T-helper 2 cell (primary cell): ENCODE measurements at places on chromosomes 11 and 22.

GRCh38 chr11:128165572-128165971 lies 421.8 kb downstream of the ETS1 start:
- no peak for DNase-seq

DNA sequence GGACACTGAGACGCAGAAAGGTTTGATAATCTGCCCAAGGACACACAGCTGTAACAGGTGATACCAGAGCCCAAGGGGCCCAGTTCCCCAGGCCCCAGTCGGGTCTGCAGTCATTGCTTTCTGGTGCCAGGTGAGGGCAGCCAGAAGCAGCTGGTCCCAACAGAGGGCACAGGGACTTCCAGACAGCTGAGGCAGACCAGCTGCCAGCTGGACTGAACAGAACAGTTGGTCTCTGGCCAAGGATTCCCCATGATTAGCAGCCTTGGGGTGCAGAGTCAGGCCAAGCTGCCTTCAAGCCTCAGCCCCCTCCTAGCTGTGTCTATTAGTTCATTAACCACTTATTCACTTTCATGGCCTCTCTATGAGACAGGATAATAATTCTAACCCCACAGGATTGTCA lies 105.6 kb downstream of the RRAS2 start:
- no peak for DNase-seq

DNA sequence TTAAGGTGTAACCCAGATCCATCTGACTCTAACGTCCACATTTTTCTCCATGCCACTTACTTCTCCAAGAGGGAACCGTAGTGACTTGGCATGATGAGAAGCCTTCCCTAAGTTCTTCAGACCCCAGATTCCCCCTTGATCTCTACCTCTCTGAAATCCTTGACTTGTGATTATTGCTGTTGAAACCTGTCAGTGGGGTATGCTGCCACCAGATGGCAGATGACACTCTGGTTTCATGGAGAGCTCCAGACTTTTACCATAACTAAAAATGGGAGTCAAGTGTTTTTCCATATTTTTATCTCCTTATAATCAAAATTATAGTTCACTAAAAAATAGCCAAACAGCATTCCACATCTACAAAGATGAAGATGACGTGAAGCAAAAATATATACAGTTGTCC lies 504.2 kb downstream of the SOX6 start:
- DNase-seq, result no peak

GRCh38 chr11:38089726-38090125 lies 1491.7 kb upstream of the RAG2 start:
- no peak for DNase-seq

GRCh38 chr11:88310246-88310645 lies 27.3 kb downstream of the CTSC start:
- no peak for DNase-seq

- DNase-seq, result no peak
These were observed 116.5 kb upstream of the NAV2 start for GRCh38 chr11:19595840-19596751.

- no peak for DNase-seq
These were observed at the start of gene BRSK2 for GRCh38 chr11:1389932-1390568. TSS of gene BRSK2 (plus strand) at chr11:1389934. CDS start at chr11:1390285, 351 bp downstream.

- no peak for DNase-seq
These were observed 1.1 kb upstream of the GCAT start for GRCh38 chr22:37806409-37807333.

GRCh38 chr22:50178471-50178864 lies 7.2 kb upstream of the TRABD start:
- no peak for DNase-seq

DNA sequence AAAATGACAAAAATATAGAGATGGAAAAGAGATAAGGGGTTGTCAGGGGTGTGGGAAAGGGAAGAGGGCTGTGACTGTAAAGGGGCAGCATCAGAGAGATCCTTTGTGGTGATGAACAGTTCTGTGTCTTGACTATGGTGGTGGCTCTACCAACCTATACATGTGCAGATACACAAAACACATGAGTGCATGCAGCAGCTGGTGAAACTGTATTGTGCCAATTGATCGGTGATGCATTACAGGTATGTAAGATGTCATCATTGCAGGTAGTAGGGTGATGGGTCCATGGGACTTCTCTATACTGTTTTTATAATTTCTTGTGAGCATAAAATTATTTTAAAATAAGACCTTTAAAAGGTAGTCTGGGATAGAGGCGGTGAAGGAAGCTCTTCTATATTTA lies 24.1 kb upstream of the ZDHHC13 start:
- no peak for DNase-seq

DNA sequence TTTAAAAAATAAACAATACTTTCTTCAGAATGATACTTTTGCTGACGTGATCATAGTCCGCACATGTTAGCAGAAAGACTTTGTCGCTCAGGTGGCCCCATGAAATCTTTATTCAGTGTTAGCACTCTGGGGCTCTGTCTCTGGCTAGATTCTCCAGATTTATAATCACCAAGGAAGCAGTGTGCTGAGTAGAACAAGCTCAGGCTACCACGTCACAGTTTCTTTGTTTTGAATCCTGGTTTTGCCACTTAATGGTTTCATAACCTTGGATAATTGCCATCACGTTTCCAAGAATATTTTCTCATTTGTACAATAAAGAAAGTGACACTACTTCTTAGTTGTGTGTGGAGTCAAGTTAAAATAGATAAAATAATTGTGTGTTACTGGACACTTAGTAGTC lies 3.9 kb upstream of the MUC15 start:
- DNase-seq, result no peak

GRCh38 chr11:103076361-103076760 lies 15.6 kb downstream of the DCUN1D5 start:
- no peak for DNase-seq

DNA sequence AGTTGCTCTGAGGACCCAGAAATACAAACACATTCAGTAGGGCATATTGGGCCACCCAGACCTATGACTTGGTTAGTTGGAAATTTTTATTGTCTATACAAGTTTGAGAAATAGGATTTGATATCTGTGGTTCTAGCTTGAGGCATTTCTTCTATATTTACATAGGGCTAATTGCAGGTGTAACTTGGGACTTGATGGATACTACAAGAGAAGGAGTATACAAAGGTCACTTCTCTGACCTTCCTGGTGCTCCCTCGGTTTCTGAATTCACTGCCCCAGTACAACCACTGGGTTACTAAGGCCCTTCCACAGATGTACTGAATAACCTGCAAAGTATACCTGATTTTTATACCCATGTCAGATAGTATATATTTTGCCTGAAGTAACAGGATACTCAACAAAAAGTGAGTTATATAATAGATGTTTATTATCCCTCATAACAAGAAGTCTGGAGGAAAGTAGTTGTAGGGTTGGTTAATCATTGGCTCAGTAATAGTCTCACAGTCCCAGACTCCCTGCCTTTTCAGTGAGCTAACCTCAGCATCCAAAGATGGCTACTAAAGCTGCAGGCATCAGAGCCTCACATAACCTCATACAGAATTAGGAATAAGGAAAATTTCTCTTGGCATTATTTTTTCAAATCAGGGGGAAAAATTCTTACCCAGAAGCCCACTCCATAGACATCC lies 8.8 kb upstream of the PGR start:
- no peak for DNase-seq

DNA sequence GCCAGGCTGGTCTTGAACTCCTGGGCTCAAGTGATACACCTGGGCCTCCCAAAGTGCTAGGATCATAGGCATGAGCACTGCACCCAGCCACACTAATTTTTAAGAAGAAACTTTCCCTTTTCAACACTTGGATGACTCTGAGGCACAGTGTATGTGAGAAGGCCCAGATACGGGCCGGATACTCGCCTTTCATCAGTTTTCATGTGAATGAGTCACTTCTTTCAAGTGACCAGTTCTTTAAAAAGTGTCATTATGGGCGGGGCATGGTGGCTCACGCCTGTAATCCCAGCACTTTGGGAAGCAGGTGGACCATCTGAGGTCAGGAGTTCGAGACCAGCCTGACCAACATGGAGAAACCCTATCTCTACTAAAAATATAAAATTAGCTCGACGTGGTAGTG lies 120.8 kb downstream of the CTTN start:
- no peak for DNase-seq

- DNase-seq, result no peak
These were observed 177.1 kb upstream of the B3GAT1 start for GRCh38 chr11:134589129-134589528.

GRCh38 chr11:47329987-47330931 lies 22.2 kb downstream of the MYBPC3 start:
- no peak for DNase-seq

- no peak for DNase-seq
These were observed 86.6 kb downstream of the CLPB start for GRCh38 chr11:72347691-72348090.

- no peak for DNase-seq
These were observed 25.4 kb upstream of the CD81 start for GRCh38 chr11:2351701-2352100.
